HTR-8/SVneo (cell line): ENCODE measurements at places on chromosomes 7 and 10.
A peak's percentile ranks its signal among the peaks of the same experiment; 100 is the strongest.

GRCh38 chr7:8638076-8638475 lies 204.7 kb downstream of the NXPH1 start:
- DNase-seq: no peak

- no peak for DNase-seq
Observed at GRCh38 chr10:80464557-80465450, 10.7 kb downstream of the TSPAN14 start.

DNA sequence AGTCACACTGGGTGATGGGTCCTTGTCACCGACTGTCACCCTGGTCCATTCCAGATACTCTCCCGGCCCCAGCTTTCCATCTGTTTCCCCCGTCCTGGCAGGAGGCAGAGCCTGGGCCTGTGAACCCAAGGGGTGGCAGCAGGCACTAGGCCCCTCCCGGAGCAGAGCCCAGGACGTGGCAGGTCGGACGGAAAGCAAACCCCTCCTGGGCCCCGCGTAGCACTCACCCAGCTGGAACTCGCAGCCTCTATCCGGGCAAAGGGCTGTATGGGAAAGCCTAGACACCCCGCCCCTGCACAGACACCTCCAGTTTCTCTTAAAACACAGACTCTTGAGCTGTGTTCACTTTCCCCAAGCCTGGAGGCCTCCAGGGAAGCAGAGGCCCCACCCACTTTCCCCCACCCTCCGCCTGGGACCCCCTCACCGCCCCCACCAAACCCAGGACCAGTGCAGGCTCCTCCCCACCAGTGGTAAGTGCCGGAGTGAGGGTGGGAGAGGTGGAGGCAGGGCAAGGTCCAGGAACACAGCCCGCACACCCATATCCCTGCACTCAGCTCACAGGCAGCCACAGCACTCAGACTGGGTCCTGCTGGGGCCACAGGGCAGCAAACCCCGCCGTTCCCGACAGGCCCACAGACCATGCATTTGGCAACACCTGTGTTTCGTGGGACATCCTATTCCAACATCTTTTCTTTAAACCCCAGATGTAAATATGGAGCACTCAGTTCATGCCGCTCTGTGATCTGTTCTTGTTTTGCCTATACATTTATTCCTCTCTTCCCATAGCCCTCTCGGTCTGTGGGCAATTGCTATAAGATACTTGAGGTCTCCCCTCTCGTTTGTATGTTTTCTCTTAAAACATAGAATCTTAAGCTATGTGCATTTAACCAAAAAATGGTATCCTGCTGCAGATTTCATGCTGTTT lies 98.2 kb upstream of the PDGFA start:
- no peak for DNase-seq

DNA sequence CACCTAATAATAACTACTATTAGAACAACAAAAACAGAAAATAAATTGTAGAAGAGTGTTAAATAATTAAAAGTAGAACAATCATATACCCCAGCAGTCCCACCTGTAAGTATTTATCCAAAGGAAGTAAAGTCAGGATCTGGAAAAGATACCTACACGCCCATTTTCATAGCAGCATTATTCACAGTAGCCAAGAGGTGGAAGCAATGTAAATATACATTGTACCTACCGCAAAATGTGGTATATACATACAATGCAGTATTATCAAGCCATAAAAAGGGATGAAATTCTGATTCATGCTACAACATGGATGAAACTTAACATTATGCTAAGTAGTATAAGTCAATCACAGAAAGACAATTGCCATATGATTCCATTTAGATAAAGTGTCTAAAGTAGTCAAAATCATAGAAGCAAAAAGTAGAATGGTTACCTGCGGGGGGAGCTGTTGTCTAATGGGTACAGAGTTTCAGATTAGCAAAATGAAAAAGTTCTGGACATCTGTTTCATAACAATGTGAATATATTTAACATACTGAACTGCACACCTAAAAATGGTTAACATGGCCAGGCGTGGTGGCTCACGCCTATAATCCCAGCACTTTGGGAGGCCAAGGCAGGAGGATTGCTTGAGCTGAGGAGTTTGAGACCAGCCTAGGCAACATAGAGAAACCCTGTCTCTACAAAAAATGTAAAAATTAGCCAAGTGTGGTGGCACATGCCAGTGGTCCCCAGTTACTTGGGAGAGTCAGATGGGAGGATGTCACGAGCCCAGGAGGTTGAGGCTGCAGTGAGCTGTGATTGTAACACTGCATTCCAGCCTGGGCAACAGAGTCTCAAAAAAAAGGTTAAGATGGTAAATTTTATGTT lies 6.0 kb upstream of the TMED4 start:
- DNase-seq: no peak

DNA sequence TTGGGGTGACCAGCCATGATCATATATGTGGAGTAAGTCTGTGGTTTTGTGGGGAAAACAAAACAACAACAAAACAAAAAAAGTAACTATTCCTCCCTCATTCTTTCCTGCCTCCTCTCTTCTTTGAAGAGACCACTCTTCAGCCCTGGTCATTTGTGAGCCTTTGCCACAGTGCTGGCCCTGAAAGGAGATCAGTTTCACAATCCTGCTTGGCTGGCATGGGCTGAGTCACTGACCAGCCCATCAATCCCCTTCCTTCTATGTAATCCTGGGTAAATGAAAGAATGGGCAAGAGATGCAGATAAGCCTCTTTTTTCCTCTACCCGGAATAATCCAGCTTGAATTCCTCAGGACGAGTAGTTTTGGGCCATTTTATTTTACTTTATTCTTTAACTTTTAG lies 13.6 kb downstream of the CSTF2T start:
- DNase-seq: no peak

DNA sequence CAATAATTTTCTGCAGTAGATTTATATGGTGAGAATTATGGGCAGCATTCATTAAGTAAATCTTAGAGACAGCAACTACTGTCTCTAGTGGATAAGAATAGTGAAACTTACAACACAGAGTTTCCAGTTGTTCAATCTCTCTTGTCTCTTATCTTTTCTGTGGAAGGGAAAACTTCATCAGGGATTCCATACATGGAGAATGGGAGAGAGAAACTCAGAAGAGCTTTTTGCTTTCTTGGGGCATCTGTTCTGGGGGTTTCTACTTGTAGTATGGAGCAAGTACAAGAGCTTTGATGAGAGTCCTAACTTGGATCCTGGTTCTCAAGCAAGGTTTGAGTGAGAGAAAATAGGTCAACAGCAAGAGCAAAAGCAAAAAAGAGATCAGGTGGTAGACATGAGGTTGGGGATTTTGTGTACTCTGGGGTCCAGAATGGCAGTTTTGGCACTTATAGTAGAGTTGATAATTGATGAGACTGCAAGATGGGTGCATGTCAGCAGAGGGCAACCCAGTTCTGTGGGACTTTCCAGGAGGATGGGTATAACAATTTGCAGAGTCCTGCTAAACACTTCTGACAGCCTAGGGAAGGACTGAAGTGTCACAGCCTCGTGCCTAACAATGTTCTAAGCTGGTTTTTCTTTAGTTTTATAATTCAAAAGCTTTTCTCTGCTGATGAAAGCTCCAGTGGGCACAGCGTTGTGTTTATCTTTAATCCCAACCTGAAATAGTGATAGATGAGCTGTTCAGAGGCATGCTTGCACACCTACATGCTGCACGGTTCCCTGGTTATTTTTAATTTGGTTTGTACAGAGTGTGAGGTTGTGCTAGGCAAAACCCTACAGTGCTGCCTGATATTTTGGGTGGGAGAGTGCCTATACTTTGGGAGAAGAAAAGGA lies 32.0 kb upstream of the STRIP2 start:
- no peak for DNase-seq

DNA sequence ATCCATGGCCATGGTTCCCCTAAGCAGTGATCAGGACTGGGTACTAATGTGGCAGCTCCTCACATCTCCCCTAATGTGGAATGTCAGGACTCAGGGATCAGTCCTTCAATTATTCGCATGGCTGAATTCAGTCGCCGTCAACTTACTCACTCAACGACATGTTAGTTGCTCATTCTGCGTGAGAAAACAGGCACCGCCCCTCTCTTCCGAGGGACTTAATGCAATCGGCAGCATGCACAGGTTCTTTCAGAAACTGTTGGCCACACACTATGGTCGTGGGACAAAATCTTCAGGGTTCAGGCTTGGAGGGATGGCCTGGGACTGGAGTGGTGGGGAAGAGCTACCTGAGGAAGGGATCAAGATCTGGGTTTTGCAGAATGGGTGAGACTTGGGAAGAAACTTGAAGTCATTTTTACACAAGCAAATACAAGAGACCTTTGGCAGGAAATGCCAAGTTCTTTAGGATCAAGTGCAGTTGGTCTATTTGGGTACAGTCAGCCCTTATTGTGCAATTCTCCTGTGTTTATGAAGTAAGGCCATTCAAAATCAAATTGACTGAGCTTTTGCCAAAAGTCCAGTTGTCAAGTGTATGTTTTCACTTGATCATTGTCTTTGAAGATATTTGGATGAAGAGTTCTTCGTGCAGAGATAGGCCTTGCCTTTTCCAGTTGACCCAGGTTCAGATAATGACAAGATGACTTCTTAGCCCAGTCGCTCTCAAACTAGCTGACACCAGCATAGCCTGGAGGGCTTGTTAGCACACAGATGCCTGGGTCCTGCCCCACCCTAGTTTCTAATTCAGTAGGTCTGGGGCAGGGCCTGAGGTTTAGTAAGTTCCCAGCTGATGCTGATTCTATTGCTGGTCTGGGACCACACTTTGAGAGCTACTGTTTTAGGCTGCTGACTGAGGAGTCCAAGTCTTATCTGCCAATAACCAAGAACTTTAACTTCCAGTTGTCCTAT lies 48.5 kb downstream of the LRRC18 start:
- DNase-seq: no peak

- no peak for DNase-seq
Observed at GRCh38 chr10:125171402-125172306, 11.3 kb upstream of the CTBP2 start.

- no peak for DNase-seq
Observed at GRCh38 chr7:47553309-47553708, 28.6 kb downstream of the TNS3 start.

- peak; percentile 74 for DNase-seq
Observed at GRCh38 chr10:67764012-67764822, 68.2 kb upstream of the CTNNA3 start.

- no peak for DNase-seq
Observed at GRCh38 chr10:47092831-47093230, 181.6 kb downstream of the PTPN20 start.

GRCh38 chr7:26567266-26567665 lies 275.6 kb downstream of the SNX10 start:
- DNase-seq: no peak

DNA sequence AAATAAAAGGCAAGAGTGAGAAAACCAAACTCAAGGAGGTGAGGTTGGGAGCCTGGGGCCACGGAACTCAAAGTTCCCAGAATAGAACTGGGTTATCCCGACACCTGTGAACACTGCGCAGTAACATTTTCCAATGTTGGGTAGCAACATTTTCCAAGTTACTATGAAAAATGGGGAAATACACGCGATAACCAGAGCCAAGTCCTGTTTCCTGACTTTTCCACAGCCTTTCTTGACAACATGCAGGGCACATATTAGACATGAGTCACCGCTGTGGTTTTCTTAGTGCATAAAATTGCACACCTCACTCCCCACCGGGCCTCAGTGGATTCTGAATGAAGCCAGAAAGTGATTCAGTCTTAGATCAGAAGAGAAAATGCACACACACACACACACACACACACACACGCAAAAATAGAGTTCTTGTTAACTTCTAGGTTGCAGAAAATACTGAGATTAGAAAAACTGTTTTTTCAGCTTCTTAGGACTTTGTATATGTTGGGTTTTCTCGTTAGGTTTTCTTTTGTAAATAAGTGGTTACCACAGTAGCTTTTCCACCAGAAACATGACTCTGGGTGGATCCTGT lies 70.0 kb downstream of the CAMK1D start:
- DNase-seq: peak; percentile 58

DNA sequence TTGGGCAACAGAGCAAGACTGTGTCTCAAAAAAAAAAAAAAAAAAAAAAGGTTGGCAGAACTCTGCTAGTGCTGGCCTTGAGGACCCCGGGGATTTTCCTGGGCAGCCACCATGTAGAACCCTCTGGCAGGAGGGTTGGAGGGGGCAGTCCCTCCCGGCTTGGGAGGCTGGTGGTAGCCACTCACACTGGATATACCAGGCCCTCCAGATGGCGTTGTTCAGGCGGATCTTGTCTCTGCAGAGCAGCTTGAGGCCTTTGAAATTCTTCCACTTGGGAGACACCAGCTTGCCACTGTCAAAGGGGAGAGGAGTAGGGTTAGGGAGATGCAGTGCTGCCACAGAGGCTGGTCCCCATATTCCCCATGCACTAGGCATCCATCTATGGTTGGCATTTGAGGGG lies 8.4 kb downstream of the MLXIPL start:
- no peak for DNase-seq

DNA sequence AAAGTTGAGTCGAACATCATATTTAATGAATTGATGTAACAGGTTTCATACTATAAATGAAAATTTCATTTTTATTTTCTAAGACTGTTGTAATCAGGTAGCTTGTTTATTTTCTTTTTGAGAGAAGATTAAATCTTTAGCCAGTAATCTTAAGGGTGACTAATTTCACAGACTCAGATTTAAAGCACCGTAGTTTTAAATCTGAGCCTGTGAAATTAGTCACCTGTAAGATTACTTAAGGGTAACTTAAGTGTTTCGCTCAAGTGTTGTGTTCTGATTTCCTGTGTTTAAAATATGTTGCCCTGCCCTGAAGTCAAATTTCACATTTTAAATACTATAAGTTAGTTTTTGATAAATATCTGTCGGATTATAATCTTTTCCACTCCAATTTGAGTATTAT lies 35.8 kb upstream of the TMEM236 start:
- DNase-seq: no peak

DNA sequence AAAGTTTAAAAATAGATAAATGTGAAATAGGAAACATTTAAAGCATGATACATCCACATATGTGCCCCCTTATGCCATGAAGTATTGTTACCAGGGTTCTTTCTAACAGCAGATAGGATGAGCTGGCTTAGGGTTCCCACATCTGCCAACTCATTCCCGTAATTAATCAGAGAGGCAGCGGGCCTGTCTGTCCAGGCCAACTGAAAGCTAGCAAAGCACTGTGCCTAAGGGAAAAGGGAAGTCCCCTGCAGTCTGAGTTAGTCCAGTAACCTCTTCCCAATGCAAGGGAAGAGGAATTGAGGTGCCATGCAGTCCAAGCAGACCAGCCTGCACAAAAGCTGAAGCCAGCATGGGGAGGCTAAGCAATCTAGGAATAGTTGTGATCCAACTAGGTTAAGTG lies 18.3 kb upstream of the ZC3HAV1L start:
- DNase-seq: no peak

DNA sequence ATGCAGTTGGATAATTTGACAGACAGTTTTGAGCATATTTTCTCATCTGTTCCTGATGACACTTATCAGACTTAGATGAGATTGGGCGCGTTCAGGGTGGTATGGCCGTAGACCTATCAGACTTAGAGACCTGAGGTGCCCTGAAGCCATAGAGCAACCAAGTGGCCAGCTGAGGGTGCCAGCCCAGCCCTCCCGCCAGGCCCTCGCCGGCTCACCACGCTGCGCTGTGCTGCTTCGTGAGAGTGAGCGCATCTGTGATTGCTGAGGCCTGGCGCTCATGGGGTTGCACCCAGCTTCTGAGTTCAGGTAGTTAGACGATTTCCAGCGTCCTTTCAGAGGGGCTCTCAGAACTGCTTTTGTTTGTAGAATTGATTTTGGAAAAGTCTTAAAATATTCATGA lies 10.2 kb downstream of the FBH1 start:
- DNase-seq: no peak
